Mucosa of gallbladder (tissue), 1 donor: ENCODE measurements at places on chromosomes 11 and 22. TPM values are rescaled to one million over a fixed set of nuclear protein-coding genes. Genes with fewer than 3 reads are reported as not detected.
A peak's percentile ranks its signal among the peaks of the same experiment; 100 is the strongest.

MDK gene
- 106 TPM for total RNA-seq

LRRC10B gene
- 0.46 TPM for total RNA-seq

DNA sequence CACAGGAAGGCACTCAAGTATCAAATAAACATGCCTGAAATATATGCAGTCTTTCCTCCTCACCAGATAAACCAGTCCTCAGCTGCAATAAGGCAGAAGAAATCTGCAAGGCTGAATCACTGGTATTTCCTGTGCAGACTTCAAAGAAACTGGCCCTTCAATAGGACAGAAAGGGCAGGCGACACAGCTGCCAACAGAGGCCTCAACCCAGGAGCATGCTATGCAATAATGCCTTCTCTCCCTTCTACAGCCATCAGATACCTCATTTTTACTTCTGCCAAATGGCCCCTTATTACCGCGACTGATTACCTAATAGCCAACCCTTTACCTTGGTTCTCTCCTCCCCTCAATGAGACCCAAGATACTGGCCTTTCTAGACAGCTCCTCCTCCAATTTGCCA is 8.0 kb downstream of the NUMA1 start:
- DNase-seq, result no peak

KREMEN1 gene
- total RNA-seq, result 7.3 TPM

KCNC1 gene
- not detected for total RNA-seq

DNA sequence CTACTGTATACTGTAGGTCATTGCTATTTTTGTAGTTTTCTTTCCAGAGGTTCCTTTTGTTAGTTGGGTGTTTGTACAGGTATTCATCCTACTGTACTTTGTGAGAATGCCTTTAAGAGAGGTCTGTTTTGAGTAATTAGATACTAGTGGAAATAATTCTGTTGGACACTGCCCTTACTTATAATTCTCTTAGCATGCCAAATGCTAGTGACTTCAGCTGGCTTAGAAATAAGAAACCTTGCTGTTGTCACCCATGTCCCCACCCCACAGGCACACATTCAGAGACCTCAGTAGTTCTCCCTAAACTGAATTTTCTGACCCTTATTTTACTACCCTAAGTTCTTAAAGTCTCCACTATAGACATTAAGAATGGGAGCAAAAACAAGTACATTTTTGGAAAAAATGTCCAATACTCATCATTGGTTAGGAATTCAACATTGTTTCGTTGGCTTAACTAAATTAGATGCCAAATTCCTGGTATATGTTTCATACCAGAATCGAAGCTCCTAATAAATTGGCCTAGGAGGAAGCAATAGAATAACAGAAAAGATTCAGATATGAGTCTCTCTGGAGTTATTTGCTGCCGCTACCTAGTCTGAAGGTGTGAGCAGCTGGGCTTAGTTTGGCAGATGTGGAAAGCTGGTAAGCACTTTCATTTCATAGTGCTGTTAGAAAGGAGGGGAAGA is 28.4 kb downstream of the ZNF143 start:
- DNase-seq, result no peak

GRCh38 chr11:19365743-19366410 is 125.1 kb upstream of the E2F8 start:
- no peak for DNase-seq

FBXO3 gene
- total RNA-seq, result 42.1 TPM

DNA sequence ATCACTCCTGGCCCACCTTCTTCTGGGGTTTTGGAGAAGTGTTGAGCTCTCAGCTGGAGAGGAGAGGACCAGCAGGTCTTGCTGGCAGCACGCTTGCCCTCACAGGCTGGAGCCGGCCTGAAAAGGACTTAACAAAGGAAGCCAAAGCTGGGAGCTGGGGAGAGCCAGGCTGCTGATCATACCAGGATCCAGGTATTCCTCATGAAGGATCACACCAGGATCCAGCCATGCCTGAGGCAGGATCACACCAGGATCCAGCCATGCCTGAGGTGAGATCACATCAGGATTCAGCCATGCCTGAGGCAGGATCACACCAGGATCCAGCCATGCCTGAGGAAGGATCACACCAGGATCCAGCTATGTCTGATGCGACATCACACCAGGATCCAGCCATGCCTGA is 17.0 kb downstream of the MRGPRD start:
- DNase-seq, result no peak

DNA sequence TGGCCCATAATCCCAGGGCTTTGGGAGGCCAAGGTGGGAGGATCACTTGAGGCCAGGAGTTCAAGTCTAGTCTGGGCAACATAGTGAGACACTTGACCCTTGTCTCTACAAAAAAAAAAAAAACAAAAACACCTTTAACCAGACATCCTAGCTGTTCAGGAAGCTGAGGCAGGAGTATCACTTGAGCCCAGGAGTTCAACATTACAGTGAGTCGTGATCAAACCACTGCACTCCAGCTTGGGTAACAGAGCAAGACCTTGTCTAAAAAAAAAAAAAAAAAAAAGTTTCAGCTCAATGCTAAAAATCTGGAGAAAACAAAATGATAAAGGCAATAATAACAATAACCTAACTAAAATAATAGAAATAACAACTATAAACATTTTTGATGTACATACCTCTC is 22.6 kb upstream of the APLP2 start:
- DNase-seq, result no peak

CAPN1 gene
- 287 TPM for total RNA-seq

TPBGL gene
- 0.17 TPM for total RNA-seq

DNA sequence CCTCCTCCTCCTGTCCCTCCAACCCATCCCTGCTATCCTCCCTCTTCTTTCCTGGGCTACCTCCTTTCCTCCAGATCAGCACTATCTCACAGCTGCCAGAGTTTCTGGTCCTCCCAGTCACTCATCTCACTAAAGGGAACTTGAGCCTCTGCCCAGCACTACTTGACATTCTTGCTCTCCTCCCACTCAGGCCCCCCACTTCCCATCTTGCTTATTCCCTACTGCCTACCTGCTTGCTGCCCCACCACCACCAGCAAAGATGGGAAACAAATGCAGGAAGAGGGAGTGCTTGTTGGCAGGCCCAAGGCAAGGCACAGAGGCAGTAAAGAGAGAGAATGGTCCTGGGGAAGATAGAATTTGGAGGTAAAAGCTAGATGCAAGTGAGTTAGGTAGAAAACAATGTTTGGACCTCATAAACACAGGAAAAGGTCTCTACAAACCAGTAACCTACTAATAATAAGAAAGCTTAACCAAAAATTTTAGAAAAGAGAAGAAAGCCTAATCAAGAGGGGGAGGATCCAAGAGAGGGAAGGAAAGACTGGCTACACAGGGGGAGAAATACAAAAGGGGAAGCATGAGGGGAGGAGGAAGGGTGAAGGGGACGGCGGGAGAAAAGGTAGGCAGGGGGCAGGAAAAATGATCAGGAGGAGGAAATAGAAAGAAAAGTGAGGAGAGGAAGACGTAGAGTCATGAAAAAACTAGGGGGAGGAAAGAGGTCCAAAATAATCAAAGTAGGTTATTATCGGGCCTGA is 63.6 kb downstream of the PAK1 start:
- no peak for DNase-seq

GRCh38 chr11:15764948-15765347 is 591.4 kb downstream of the SOX6 start:
- DNase-seq, result no peak

DNA sequence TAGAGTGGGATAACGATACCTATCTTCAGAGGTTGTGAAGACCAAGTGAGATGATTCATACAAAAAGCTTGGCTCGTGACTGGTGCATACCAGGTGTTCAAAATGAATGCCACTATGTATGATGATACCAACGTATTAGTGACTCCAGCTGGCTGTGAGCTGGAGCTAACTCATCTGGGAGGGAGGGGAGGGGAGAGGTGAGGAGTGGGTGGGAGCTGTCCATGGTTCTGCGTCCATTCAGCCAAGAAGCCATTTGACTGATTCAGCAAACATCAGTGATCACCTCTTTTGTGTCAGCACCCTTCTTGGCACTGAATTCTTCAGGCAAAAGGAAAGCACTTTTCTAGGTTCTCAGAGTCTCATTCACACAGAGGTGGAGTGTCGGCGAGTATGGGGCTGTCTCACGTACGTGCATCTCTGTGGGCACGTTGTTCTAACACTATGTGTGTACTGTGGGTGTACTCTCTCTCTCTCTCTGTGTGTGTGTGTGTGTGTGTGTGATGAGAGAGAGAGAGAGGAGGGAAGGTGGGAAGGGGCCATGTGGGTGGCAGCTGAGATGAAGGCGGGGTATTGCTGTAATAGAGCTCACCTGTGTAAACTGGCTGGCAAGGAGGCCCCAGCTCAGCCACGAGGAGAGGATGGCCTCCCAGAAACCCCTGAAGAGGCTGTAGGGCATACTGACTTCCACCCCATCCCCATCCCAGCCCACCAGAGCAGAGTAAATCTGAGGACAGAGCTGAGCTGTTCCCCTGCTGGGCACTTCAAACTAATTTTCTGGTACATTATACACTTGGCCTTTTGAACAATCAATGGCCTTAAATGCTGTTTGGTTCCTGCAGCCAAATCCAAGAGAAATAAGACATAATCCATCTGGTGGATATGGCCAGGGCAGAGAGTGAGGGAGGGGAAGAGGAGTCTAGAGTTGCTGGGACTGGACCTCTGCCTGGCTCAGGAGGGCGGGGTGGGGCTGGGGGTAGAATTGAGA is 96.1 kb upstream of the THY1 start:
- DNase-seq, result no peak

GRCh38 chr22:17786435-17787161 is 12.3 kb upstream of the BID start:
- DNase-seq, result peak; percentile 45

DNA sequence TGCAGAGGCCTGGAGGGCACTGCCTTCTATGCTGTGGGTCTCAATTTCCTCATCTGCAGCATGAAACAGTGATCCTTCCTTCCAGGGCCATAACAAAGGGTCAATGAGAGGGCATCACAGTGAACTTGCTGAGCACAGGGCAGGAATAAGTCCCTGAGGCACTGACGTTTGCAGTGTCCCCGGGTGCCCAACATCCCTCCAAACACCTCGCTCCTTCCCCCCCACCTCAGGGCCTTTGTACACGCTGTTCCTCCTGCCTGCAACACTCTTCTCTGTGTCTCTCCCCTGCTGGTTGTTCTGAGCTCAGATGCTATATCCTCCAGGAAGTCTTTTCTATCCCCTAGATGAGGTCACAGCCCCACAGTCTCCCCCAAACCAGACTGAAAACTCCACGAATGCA is 59.7 kb upstream of the TCF20 start:
- no peak for DNase-seq

TMEM25 gene
- total RNA-seq, result 41.5 TPM

- DNase-seq, result no peak
Measured at GRCh38 chr11:33040033-33040861, 875 bp downstream of the TCP11L1 start.

TSSC4 gene
- 50.5 TPM for total RNA-seq

DNA sequence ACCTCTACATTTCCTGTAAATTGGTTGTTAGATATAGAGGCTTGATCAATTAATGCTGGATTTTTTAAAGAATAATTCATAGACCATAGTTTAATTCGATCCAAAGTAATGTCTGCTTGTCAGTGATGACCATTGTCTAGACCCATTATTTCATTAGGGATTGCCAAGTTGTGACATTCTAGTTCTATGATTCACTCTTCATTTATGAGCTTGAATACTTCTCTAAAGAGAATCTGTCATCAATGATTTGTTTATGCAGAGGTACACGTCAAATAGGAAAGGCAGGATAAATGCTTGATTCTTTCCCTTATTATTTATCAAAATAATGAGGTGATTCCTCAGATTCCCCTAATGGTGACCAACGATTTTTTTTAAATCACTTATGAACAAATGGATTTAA is 24.0 kb upstream of the ROBO3 start:
- no peak for DNase-seq

GRCh38 chr22:27990879-27991278 is 71.8 kb upstream of the PITPNB start:
- DNase-seq, result peak; percentile 19

CRKL gene
- total RNA-seq, result 54.1 TPM

CLDN5 gene
- total RNA-seq, result 27.5 TPM

ATG2A gene
- 39.3 TPM for total RNA-seq

CALCA gene
- total RNA-seq, result not detected

C1QTNF5 gene
- 32.9 TPM for total RNA-seq

SIK3 gene
- 54.6 TPM for total RNA-seq

- no peak for DNase-seq
Measured at GRCh38 chr11:9639985-9640384, 23.9 kb upstream of the SWAP70 start.

DNA sequence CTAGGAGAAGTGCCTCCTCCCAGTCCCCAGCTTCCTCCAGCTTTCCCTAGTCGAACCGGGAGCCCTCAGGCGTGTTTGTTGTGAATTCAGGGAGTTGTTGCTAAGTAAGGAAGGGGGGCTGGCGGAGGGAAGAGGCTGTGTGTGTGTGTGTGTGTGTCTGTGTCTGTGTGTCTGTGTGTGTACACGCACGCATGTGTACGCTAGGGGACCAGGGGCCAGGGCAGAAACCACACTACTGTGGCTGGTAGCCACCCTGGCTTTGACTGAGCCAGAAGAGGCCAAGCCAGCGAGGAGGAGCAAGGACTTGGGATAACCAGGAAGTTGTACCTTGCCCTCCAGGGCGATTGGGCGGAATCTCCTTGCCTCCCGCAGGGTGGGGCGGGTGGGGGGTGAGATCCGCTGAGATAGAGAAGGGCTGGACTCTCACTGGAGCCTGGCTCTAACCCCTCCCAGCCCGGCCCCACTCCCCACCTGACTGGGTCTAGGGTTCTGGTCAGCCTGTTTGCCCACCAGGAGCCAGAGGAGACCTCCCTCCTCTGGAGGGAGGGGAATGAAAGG is 7.5 kb downstream of the BCL9L start:
- peak; percentile 88 for DNase-seq

DNA sequence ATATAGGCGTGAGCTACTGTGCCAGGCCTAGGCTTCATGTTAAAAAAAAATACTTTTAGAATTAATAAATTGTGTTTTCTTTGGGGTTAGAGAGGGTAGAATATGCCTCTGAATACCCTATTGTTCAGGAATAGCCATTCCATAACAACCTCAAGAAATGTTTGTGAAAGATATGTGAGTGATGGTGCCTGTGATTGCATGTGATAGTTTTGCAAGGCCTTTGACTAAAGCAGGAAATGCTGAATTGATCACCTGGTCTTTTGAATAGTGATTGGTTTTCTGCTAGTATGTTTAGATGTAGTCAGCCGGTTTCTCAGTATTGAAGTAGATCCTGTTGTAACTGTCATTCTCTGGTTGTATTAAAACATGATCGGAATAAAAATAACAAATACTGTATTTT is 73.4 kb downstream of the UVRAG start:
- DNase-seq, result no peak

IL17RA gene
- 27.2 TPM for total RNA-seq

- peak; percentile 23 for DNase-seq
Measured at GRCh38 chr11:131064373-131064991, 148.2 kb upstream of the SNX19 start.

GRCh38 chr11:134119094-134119493 is 50.2 kb downstream of the JAM3 start:
- DNase-seq, result no peak

DNA sequence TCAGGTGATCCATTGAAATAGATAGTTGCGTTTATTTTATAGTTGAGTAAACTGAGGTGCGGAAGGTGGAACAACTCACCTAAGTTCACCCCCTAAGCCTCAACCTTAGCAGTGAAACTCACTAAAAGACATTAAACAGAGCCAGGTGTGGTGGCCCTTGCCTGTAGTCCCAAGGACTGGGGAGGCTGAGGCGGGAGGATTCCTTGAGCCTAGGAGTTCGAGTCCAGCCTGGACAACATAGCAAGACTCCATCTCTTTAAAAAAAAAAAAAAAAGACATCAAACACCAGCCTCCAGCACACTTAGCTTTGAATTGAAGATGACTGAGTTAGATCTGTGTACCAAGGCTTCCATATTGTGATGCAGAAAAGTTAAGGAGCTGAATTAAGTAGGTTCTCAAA is 845 bp upstream of the RAB36 start:
- no peak for DNase-seq

APOL2 gene
- 58.2 TPM for total RNA-seq
